ENCODE measurements at places on chromosomes 5 and 9. TPM values are rescaled to one million over a fixed set of nuclear protein-coding genes. Genes with fewer than 3 reads are reported as not detected.

MARCOL gene
- total RNA-seq: not detected

SMIM33 gene
- not detected for total RNA-seq

PCDHGA11 gene
- total RNA-seq: 3.4 TPM

SET gene
- total RNA-seq: 249 TPM

GABBR2 gene
- total RNA-seq: 0.89 TPM

ANKRD34B gene
- total RNA-seq: 2.8 TPM

GRCh38 chr5:78293851-78294247, 649 bp downstream of the AP3B1 start:
- H3K4me1 ChIP-seq: peaks cover 7% of the 10 kb centered on the region
- H3K4me3 ChIP-seq: peak overlapping the region; percentile 95
- DNase-seq: no peak

GRCh38 chr5:15992918-15993317, 186.7 kb downstream of the MARCHF11 start:
- no peaks in the 10 kb centered on the region for H3K27me3 ChIP-seq
- H3K36me3 ChIP-seq: no peaks in the 10 kb centered on the region
- no peak overlapping the region for H3K27ac ChIP-seq
- DNase-seq: no peak
- no peak overlapping the region for H3K4me3 ChIP-seq

- no peaks in the 10 kb centered on the region for H3K4me1 ChIP-seq
- DNase-seq: no peak
- H3K36me3 ChIP-seq: no peaks in the 10 kb centered on the region
Measured at GRCh38 chr5:179393078-179393477, 47.8 kb upstream of the ADAMTS2 start.

GRCh38 chr9:6873857-6874256, 116.1 kb downstream of the KDM4C start:
- no peaks in the 10 kb centered on the region for H3K27me3 ChIP-seq
- DNase-seq: no peak
- H3K4me1 ChIP-seq: no peaks in the 10 kb centered on the region
- H3K36me3 ChIP-seq: no peaks in the 10 kb centered on the region

- no peak overlapping the region for H3K4me3 ChIP-seq
- no peak for DNase-seq
- no peak overlapping the region for H3K27ac ChIP-seq
- no peaks in the 10 kb centered on the region for H3K36me3 ChIP-seq
Measured at GRCh38 chr5:92409134-92409533, 1026.0 kb upstream of the ARRDC3 start.

GRCh38 chr5:10451137-10451824, 9.6 kb downstream of the ROPN1L start:
- DNase-seq: no peak
- peak overlapping the region; percentile 45 for H3K27ac ChIP-seq
- no peaks in the 10 kb centered on the region for H3K27me3 ChIP-seq
- H3K4me3 ChIP-seq: no peak overlapping the region
- H3K36me3 ChIP-seq: no peaks in the 10 kb centered on the region
- H3K4me1 ChIP-seq: peaks cover 5% of the 10 kb centered on the region

DNA sequence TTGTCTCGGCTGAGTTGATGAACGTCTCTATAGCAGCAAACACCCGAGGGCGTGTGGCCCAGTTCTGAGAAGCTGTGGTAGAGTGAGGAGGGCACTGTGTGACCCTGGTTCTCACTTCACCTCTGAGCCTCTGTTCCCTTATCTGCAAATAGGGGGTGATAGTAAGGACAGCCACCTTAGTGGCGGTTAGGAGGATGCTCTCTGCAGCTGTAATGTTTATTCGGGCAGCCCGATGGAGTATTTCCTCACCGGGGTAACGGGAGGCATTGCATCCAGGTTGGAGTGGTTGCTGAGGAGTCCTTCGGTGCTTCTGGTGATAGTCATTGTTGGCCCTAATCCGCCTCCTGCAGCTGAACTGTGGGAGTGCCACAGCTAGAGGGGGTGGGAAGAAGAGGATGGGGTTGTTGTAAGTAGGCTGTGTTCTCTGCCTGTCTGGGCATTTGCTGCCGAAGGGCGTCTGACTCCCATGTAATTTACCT, 13.9 kb downstream of the PRRC2B start:
- H3K4me3 ChIP-seq: no peak overlapping the region
- peaks cover 91% of the 10 kb centered on the region for H3K4me1 ChIP-seq
- no peaks in the 10 kb centered on the region for H3K27me3 ChIP-seq
- no peaks in the 10 kb centered on the region for H3K36me3 ChIP-seq
- peak; percentile 57 for DNase-seq

DNA sequence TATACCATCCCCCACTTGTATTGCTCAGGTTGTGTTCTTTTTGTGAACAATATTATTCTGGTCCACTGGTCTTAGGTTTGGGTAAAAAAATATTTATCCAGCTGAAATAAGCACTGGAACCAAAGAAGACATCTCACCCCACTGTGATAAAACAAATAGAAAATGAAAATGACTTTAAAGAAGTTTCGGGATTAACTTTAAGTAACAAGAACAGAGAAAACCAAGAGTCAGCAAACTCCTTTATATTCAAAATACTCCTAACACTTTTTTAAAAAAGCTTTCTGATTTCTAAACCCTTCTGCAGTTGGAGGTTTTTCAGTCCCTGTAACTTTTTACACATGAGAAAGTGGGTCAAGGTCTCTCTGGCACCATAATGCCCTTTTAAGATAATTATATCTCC, 273.9 kb upstream of the CDH10 start:
- no peaks in the 10 kb centered on the region for H3K4me1 ChIP-seq
- no peaks in the 10 kb centered on the region for H3K27me3 ChIP-seq

DNA sequence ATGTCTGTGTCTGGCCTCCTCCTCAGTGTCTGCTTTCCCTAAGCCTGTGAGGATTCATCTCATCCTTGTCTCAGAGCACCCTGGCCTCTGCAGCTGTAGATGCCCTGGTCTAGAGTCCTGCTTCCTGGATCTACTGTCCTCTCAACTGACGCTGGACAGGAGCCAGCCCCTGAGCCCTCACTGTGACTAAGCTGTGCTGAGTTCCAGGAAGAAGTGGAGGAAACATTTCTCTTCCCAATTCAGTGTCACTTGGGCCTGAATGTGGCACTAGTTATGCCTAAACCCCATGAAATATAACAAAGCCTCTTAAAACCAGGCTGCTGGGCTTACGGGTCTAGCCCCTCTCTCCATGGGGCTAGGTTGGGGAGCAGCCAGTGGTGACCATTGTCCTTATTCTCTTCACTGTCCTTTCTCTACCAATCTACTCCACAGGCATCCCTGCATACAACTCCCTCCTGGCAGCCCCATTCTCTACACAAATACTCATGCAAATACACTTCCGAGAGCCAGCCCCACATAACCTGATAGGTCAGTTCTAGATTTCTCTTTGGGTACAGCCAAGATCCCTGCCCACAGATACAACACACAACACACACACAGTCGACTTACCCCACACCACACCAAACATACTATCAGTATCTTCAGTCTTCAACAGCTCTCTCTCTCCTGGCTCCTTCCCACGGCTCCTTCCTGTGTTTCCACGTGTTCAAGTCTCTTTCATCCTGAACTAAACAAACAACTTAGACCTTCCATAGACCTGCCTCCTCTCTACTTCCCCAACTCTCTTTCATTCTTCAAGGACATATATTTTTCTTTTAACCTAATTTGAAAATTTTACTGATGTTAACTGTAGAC, 220.8 kb downstream of the SNX18 start:
- DNase-seq: no peak
- peaks cover 30% of the 10 kb centered on the region for H3K4me1 ChIP-seq
- H3K27ac ChIP-seq: no peak overlapping the region
- no peaks in the 10 kb centered on the region for H3K27me3 ChIP-seq
- no peaks in the 10 kb centered on the region for H3K36me3 ChIP-seq

DNA sequence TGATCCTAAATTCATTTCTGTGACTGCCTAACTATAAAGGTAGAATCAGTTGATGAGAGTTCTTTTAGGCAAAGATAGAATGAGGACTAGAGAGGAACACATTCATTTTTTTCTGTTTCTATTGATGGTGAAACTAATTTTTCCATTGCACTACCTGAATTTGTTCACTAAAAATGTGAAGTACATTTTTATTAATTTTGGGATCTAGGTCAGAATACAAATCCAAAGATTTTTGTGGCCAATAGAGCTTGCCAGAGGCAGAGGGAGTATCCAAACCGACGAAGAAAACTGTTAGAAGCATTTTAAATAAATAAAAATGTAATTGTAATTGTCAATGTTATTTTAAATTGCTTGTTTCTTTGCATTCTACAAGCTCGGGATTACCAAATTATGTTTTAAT, 78.1 kb downstream of the MTREX start:
- DNase-seq: no peak
- H3K4me1 ChIP-seq: no peaks in the 10 kb centered on the region
- no peak overlapping the region for H3K4me3 ChIP-seq
- H3K27me3 ChIP-seq: no peaks in the 10 kb centered on the region

GRCh38 chr5:72855821-72856220, 39.4 kb downstream of the TNPO1 start:
- no peak overlapping the region for H3K27ac ChIP-seq
- H3K4me3 ChIP-seq: no peak overlapping the region
- no peak for DNase-seq
- peaks cover 6% of the 10 kb centered on the region for H3K4me1 ChIP-seq

DNA sequence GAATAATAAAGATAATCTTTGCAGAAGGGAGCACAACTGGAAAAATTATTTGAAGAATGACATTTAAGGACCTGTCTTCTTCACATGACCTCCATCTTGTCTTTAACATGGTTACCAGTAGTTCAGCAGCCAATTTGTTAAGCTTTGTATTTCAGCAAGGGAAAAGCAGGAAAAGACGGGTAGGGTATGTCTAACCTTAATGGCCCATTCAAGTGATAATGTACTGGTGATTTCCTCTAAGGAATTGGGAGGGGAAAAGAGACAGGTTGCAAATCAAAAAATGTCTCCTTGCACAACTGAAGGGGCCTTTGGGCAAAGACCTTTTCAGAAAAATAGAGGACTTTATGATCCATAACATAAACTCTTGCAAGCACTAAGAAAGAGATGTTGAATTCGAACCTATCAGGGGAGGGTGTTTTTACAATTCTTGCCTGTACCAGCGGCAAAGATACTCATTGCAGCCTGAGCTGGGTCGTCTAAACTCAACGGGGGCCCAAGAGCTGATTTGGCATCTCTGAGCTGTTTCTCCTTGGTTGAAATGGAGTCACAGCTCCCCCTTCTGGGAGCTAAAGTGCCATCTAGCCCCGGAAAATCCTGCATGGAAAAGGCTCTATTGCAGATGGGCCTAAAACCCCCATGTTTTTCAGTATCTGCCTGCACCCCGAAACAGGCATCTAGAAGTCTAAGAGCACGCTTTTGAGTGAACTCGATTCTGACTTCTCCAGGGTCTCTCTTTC, 3.8 kb downstream of the BRINP1 start:
- no peaks in the 10 kb centered on the region for H3K36me3 ChIP-seq
- DNase-seq: peak; percentile 5
- H3K27me3 ChIP-seq: peaks cover 40% of the 10 kb centered on the region
- no peak overlapping the region for H3K4me3 ChIP-seq

DNA sequence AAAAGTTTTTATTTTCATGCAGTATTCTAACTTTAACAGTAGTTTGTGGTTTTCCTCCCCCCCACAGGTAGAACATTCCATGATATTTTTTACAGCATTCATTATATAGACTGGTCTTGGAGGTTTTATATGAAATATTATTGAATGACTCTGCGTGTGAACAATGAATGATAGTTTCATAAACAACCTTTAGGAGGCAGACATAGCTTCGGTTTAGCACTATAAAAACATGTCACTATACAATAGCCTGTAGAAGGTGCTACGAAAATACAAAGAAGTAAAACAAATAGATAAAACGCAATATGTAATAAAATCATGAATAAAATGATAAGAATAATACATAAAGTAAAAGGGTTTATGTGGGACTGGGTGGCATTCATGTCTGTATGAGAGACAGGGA, 8.5 kb downstream of the KLF4 start:
- H3K27me3 ChIP-seq: no peaks in the 10 kb centered on the region
- DNase-seq: no peak
- H3K4me1 ChIP-seq: no peaks in the 10 kb centered on the region
- no peak overlapping the region for H3K4me3 ChIP-seq
- H3K27ac ChIP-seq: no peak overlapping the region

DNA sequence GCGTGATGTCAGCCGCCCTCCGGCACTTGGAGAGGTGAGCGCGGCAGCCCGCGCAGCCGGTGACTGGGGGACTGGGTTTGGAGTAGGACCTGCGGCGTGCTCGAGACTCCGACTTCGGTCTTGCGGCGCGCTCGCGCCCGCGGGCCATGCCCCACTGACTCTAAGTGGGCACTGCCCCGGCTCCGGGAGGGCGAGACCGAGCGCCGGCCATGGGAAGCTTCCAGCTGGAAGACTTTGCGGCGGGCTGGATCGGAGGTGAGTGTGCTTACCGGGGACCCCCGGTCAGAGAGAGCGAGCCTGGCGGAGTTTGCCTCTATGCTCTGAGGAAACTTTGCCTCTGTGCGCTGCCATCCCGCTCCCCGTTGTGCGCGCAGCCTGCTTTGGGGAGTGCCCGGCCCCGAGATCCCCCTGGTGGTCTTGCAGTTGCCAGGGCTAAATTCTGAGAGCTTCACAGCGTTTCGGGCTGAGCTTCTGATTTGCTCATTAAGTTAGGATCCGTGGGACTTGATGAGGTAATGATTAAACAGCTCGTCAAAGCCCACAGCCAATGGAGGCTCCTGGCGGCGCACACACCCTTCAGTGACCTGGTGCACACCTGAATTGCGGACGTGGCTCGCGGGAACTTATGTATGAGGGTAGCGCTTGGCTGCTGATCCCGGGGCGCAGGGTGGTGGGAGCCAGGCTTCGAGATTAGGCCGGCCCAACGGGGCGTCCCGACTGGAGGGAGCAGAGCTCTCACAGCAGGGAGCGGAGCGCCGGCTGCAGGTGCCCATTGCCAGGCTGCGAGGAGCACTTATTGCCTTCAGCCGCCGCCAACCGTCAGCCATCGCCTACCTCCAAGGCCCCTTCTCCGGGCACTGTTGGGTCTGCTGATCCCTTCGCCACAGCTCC, at the start of gene SLC25A48:
Gene SLC25A48, plus strand, starts transcription at position 25 of the 891 bp plus-strand sequence. Its CDS starts 185 bp downstream, at position 210.
- H3K4me1 ChIP-seq: peaks cover 9% of the 10 kb centered on the region
- peak; percentile 38 for DNase-seq
- peaks cover 20% of the 10 kb centered on the region for H3K27me3 ChIP-seq
- H3K4me3 ChIP-seq: peak within 1 kb of the TSS; percentile 34

- H3K4me1 ChIP-seq: no peaks in the 10 kb centered on the region
- H3K27me3 ChIP-seq: peaks cover 26% of the 10 kb centered on the region
- H3K4me3 ChIP-seq: no peak overlapping the region
- H3K27ac ChIP-seq: no peak overlapping the region
- no peak for DNase-seq
- no peaks in the 10 kb centered on the region for H3K36me3 ChIP-seq
Measured at GRCh38 chr9:132472199-132472598, 62.2 kb downstream of the CFAP77 start.
